Stimulated activated CD4-positive, alpha-beta T cell treated with anti-CD3 and anti-CD28 coated beads, Interleukin-4, amount 100 ng/mL, for 24 hours (primary cell): ENCODE measurements at places on chromosomes 13 and 19.

- no peak for DNase-seq
Observed at GRCh38 chr13:103007427-103007762, 58.8 kb downstream of the SLC10A2 start.

- DNase-seq, result no peak
Observed at GRCh38 chr19:33309826-33310225, 7.5 kb upstream of the CEBPA start.

DNA sequence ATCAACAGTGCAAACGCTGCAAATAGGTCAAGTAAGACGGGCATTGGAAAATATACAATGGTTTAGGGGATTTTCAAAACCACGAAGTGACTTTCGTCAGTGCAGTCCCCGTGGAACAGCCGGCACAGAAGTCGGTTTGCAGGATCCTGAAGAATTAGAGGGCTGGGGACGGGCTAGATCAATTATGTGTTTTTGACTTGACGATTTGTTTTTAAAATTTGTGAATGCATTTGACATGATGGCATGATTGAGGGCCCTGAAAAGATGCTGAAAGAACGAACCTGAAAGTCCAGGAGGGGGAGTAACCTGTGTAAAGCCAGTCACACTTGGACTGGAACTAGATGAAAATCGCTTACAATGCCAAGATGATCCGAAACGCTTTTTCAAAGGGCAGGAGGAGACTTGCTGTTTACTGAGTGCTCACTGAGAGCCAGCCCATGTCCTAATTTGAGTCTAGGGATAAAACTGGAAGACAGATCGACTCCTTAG, 8.9 kb upstream of the DGKH start:
- DNase-seq, result peak; percentile 8

DNA sequence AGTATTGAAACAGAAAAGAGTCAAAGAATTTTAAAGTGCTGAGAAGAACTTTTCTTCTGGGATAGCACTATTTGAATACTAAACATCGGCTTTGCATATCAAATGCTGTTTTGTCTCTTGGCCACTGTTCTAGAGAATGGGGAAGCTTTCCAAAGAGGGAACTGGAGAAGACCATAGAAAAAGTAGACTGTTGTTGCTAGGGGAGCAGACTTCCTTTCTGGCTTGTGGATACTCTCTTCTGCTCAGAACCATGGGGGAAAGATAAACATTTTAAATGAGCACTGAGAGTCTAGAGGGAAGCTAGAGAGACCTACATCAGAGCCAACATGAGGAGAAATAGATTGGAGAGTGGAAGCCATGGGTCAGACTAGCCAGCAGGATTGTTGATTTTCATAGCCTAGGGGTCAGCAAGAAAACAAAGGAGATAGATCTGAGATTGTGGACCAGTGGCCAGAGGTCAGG, 315.7 kb downstream of the KCTD12 start:
- DNase-seq, result no peak

GRCh38 chr13:41700790-41701310, 243.5 kb downstream of the RGCC start:
- no peak for DNase-seq

GRCh38 chr19:4583961-4584669, 24.6 kb upstream of the SEMA6B start:
- DNase-seq, result no peak

DNA sequence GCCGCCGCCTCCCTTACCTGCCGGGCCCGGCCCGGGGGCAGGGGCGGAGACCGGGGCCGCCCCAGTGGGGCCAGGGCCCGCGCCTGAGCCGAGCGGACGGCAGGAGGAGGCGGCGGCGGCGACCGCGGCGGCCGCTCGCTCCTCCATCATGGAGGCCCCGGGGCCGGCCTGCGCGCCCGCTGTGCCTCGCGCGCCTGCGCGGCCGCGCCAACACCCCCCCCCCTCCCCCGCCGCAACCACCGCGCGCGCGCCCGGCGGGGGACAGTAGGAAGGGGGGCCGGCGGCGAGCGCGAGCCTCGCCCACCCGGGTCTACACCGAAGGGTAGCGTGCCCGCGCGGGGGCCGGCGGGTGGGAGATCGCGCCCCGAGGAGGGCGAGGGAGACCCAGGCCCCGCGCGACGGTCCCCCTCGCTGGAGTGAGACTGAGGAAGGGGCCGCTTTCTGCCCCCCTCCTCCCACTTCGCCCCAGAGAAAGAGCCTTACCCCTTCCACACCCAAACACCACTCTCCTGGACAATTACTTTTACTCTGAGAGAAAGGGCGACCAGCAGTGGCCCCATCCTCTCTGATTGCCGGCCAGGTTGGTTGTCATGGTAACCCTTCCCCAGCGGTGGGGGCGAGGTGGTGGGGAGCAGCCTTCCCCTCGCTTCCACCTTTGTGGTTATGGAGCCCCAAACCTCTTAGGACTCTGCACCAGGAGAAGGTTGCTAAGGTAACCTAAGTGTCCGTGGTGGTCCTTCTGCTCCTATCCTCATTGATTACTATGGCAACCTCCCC, at the start of gene STRN4:
STRN4 (minus strand) TSS at position 170 of the 777 bp plus-strand sequence; CDS start at position 150, 20 bp downstream.
- peak; percentile 49 for DNase-seq

DNA sequence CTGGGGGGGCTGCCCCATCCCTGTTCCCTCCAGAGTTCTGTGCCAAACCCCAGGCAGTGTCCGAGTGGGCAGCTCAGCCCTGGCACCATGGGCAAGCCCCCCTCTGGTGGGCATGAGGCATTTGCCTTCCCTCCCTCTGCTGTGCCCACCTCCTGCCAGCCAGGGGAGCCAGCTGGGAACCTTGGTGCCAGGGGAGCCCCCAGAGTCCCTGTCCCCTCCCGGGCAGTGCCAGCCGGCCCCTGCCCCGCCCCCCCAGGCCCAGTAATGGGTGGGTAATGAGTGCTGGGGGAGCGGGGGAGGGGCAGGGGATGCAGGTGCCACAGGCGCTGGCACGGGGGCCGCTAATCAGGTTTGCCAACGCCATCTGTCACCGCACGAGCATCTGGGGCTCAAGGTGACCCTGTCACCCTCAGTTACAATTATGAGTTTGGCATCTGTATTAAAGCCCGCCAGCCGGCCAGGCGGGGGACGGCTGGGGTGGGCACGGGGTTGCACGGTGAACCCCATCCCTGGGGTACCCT, 5.9 kb downstream of the DAND5 start:
- DNase-seq, result no peak

DNA sequence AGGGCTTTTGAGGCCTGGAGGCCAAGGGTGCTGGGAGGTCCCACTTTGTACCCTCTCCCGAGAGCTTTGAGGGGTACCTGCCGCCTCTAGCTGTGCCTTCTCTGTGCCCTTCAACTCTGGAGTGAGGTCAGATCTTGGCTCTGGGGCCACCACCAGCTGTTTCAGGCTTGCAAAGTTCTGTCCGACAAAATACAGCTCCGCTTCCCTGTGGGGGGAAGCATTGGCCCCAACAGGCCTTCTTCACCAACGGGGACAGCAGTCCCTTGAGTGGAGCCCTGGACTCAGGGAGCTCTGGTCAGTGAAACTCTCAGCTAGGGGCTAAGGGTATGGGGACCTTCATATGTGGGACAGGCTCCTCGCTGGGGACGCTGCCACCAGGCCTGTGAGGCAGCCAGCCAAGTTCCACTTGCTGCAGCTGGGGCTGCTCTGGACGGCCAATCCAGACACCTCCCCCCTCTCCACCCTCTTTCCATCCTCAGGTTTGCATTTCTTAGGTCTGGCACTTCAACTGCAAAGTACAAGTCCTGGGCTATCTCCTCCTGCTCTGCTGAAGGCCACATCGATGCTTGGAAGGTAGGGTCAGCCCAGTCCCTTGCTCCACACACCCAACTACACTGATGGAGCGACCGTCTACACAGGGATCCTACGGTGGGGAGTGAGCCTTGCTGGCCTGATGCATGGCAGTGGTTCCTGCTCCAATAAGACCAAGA, 46.8 kb downstream of the C13orf46 start:
- DNase-seq, result no peak

GRCh38 chr19:32877323-32877912, 7.9 kb upstream of the SLC7A9 start:
- DNase-seq, result no peak

GRCh38 chr13:45120967-45121831, 889 bp downstream of the GTF2F2 start:
- no peak for DNase-seq

GRCh38 chr19:34259367-34260095, 5.2 kb downstream of the GARRE1 start:
- no peak for DNase-seq

DNA sequence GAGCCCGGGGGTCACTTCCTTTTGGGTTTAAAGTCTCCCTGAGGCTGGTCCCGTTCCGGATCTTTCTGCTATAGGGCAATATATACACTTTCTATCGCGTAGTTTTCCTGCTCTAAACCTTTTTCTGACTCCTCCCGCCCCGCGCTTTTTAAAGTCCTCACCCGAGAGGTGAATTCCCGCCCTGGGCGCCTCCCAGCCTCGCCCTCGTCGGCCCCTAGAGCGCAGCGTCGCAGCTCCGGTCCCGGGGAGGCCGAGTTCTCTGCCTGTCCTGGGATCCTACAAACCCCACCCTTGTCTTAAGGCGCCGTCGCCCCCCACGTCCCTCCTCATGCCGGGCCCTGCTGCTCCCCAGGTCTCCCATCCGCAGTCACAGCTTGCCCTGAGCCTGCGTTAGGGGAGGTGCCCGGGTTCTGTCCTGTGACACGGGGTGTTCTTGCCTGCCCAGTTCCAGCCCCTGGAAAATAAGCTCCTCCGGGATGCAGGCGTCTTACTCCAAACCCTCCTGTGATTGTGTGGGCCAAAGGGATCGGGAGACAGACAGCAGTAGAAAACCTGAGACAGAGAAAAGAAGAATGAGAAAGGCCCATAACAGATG, 491 bp downstream of the ZNF525 start:
- peak; percentile 44 for DNase-seq

DNA sequence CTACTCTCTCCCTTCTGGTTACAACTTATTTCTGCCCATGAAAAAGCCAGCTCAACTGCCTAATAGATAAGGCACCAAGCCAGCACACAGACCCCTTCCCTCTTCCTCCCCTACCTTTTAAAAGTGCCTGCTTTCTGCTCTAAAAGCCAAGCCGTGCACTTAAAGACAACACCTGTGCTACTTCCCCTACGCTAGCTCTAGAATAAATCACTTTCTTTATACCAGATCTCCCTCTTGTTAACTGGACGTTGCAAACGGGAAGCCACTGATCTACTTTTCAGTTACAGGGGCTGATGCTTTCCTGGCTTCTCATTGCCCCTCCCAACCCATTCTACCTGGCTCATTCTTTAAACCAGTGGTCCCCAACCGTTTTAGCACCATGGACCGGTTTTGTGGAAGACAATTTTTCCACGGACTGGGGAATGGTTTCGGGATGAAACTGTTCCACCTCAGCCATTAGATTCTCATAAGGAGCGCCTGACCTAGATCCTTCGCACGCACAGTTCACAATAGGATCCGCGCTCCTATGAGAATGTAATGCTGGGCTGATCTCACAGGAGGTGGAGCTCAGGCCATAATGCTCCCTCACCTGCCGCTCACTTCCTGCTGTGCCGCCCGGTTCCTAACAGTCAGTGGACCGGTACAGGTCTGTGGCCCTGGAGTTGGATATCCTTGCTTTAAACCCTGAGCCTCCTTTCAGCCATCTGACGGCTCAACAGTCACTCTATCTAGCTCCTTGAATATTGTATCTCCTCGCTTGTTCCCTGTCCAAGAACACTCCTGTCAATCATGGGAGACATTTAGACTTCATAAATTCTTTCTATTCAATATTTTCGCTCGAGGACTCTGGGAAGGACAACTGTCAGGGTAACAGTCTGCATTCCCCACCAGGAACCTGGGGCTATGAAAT, 841 bp upstream of the ZNF223 start:
- DNase-seq, result peak; percentile 13

- DNase-seq, result no peak
Observed at GRCh38 chr13:78600280-78600883, 3.0 kb downstream of the POU4F1 start.

DNA sequence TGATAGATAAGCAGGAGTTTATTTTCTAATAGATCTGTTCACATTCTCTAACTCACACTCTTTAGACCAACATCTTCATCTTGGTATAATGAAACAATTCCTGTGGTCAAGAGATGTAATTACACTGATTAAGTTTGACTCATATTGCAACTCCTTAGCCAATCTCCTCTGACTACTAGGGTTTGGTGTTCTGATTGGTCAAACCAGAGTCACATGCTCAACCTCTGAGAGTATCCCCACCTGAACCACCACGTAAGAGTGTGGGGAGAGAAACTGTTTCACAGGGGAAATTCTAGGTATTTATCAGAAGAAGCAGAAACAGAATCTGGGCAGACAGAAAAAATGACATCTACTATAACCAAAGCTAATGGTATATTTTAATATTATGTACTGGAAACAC, 42.4 kb downstream of the UQCRFS1 start:
- DNase-seq, result no peak

GRCh38 chr19:39692166-39692565, 12.1 kb upstream of the LGALS14 start:
- no peak for DNase-seq

DNA sequence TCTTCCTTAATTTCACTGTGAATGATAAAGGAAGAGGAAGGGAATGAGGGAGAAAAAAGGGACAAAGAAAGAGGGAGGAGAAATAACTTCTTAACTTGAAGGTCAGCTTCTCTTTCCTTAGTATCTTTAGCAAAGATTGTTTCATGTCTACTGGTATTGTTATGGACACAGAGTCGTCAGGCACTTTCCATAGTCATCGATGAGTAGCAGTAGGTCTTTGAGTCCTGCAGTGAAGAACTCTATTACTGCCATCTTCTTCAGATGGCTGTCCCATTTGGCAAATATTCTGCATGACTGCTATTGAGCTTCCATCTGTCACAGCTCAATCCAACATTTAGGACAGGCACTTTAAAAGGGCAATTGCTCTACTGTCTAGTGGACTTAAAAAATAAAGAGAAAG, 2463.1 kb downstream of the PCDH9 start:
- DNase-seq, result no peak
